Airway epithelial cell (primary cell): ENCODE measurements at places on chromosomes 4 and X. TPM values are rescaled to one million over a fixed set of nuclear protein-coding genes. Genes with fewer than 3 reads are reported as not detected.

The GIMD1 gene
- not detected in 2 replicates for total RNA-seq

The LDB2 gene
- total RNA-seq: not detected in 2 replicates

The PSAPL1 gene
- total RNA-seq: 0.14 TPM in 2 replicates

The S100G gene
- total RNA-seq: not detected in 2 replicates

The ZAR1 gene
- not detected in 2 replicates for total RNA-seq

The NLGN3 gene
- 0.07 TPM in 1 of 2 replicates, not detected in the other for total RNA-seq

The RELL1 gene
- 18.0 and 31.0 TPM in 2 replicates for total RNA-seq

The BLTP1 gene
- 13.9 and 20.0 TPM in 2 replicates for total RNA-seq

The CLCN4 gene
- total RNA-seq: 1.5 and 2.4 TPM in 2 replicates

The MAGED1 gene
- 111 and 134 TPM in 2 replicates for total RNA-seq

The ZGRF1 gene
- total RNA-seq: 5.6 and 6.7 TPM in 2 replicates

The RENBP gene
- total RNA-seq: 0.09 and 0.21 TPM in 2 replicates

The PCDH7 gene
- 13.0 and 18.3 TPM in 2 replicates for total RNA-seq

The PNPLA4 gene
- 35.8 and 41.9 TPM in 2 replicates for total RNA-seq

The BCAP31 gene
- total RNA-seq: 164 and 185 TPM in 2 replicates

The RASSF6 gene
- total RNA-seq: 5.4 and 6.4 TPM in 2 replicates

The FAM47E gene
- total RNA-seq: 0.56 TPM in 1 of 2 replicates, not detected in the other

The NAP1L3 gene
- total RNA-seq: 0.19 TPM in 1 of 2 replicates, not detected in the other

The LRCH2 gene
- total RNA-seq: 0.19 and 0.28 TPM in 2 replicates

The VCX gene
- 0.63 TPM in 1 of 2 replicates, not detected in the other for total RNA-seq

The SMS gene
- total RNA-seq: 127 and 156 TPM in 2 replicates

The PLA2G12A gene
- 34.5 and 41.5 TPM in 2 replicates for total RNA-seq

The C1QTNF7 gene
- not detected in 2 replicates for total RNA-seq

The SRD5A3 gene
- total RNA-seq: 10.0 and 10.3 TPM in 2 replicates

The SLIT2 gene
- 0.37 and 0.63 TPM in 2 replicates for total RNA-seq

The CD38 gene
- total RNA-seq: 0.07 TPM in 1 of 2 replicates, not detected in the other

The TMEM150C gene
- total RNA-seq: 0.42 and 0.65 TPM in 2 replicates

The IGFBP7 gene
- 178 and 220 TPM in 2 replicates for total RNA-seq

The SPANXN3 gene
- not detected in 2 replicates for total RNA-seq
